ENCODE measurements at places on chromosomes 5 and 9. TPM values are rescaled to one million over a fixed set of nuclear protein-coding genes. Genes with fewer than 3 reads are reported as not detected.

DNA sequence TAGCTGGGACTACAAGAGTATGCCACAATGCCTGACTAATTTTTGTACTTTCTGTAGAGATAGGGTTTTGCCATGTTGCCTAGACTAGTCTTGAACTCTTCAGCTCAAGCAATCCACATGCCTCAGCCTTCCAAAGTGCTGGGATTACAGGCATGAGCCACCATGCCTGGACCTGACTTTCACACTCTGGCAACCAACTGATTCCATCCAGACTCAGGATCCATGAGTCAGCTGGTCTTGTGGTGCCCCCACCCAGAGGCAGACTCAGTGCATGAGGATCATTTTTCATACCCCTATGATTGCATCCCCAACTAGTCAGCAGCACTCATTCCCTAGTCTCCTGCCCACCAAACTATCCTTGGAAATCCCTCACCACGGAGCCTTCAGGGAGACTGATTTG lies 375.9 kb downstream of the ANXA1 start:
- DNase-seq, result no peak

- no peak for DNase-seq
Measured at GRCh38 chr9:104618104-104618503, at the start of gene OR13C9. Gene OR13C9, minus strand, starts transcription at chr9:104618204. Its CDS starts 0 bp downstream, at chr9:104618204.

- peak; percentile 36 for DNase-seq
Measured at GRCh38 chr9:97510797-97511654, 9.6 kb downstream of the TMOD1 start.

DNA sequence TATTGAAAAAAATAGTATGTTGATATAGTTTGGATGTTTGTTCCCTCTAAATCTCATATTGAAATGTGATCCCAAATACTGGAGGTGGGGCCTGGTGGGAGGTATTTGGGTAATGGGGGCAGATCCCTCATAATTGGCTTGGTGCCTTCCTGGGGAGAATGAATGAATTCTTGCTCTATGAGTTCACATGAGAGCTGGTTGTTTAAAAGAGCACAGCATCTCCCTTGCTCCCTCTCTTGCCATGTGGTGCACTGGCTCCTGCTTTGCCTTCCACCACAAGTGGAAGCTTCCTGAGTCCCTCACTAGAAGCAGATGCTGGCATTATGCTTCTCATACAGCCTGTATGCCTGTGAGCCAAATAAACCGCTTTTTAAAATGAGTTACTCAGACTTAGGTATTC lies 154.8 kb downstream of the ADAMTS6 start:
- no peak for DNase-seq

GRCh38 chr5:16454686-16455085 lies 10.9 kb downstream of the ZNF622 start:
- no peak for DNase-seq

- DNase-seq, result peak; percentile 12
Measured at GRCh38 chr9:90420768-90421513, 221.7 kb downstream of the DIRAS2 start.

DNA sequence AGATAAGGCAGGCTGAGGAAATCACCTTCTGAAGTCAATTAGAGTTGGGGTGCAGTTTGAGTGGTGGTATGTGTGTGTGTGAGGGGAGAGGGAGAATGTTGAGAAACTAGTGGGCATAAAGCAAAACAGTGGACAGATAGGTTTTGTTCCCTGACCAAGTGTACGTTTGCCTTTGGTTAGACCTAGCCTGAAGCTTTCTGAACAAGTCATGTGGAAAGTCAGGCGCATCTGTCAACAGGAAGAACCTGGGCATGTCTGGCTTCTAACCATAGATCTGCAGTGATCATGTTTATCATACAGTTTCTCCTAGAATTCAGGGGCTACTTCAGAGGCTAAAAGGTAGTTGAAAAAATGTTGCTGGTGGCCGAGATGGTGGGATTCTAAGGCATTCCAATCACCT lies 143.2 kb upstream of the PCA3 start:
- DNase-seq, result no peak

DNA sequence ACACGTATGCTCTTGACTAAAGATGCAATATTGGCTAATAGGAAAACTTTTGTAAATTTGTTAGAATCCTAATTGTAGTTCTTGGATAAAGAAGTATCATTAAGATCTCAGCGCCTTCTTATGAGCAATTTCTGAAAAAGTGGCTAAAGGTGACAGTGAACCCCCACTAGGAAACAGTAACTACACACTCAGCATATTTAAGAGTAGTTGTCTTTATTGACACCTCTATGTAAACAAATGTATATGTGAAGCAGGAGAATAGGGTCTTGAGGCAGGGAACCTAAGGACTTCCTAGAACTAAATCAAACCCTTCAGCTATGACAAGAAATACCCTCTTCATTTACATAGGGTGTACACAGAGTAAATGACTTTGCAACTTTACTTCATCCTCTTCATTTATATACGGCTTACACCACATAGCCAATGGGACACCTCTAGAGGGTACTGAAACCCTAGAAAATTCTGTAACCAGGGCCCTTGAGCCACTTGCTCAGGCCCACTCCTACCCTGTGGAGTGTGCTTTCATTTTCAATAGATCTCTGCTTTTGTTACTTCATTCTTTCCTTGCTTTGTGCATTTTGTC lies 2.8 kb downstream of the NIPSNAP3A start:
- no peak for DNase-seq

GRCh38 chr5:128764601-128765310 lies 200.5 kb upstream of the SLC27A6 start:
- peak; percentile 85 for DNase-seq

- DNase-seq, result peak; percentile 57
Measured at GRCh38 chr5:174327317-174327864, 281.9 kb downstream of the NSG2 start.

- DNase-seq, result no peak
Measured at GRCh38 chr9:109171926-109172325, 4.9 kb upstream of the FRRS1L start.

DNA sequence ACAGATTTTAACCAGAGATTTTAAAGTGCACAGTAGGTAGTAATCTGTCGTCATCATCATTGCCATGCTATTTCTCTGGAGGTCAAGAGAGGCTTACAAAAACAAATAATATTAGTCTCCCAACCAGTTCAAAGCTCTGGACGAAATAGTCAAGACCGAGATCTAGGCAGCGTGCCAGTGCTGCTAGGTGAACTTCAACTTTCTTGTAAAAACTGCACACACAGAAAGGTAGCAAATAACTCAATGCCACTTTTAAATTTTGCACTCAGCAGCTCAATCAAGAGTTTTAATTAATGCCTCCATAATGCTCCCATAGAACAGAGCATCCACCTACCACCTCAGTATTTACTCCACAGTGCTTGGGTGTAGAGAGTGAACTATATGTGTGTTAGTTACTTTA lies 656.8 kb downstream of the IRX1 start:
- DNase-seq, result peak; percentile 8

DNA sequence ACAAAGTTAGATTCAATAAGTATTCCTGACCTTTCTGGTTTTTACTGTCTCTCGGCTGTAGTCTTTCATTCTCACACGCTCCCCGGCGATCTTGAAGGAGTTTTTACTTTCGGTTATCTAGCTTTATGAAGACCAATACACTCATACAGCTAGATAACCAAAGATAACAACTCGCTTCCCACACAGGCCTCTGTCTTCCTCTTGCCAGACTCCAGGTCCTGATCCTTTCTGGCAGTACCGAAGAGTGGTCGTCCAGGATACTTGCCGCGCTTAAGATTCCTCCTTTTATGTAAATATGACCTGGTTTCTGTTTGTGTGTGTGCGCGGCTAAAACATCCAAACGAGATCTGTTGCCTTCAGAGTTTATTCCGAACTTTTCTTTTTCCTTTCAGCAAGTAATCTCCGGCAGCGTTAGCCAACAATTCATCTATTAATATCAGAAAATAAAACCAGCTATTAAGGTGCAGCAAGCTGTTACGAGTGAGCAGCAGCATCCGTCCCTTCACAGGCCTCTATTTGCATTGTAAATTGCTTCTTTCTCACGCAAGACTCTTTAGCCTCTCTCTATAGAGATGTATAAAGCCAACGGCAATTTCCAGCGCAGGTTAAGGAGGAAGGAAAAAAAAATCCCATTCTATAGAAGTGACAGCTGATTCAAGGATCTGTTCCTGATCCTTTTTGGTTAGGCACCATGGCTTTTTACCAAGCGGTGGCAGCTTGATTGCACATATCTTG lies 216.1 kb downstream of the MEF2C start:
- peak; percentile 50 for DNase-seq

- peak; percentile 64 for DNase-seq
Measured at GRCh38 chr9:91991721-91992341, 41.8 kb upstream of the ROR2 start.

DNA sequence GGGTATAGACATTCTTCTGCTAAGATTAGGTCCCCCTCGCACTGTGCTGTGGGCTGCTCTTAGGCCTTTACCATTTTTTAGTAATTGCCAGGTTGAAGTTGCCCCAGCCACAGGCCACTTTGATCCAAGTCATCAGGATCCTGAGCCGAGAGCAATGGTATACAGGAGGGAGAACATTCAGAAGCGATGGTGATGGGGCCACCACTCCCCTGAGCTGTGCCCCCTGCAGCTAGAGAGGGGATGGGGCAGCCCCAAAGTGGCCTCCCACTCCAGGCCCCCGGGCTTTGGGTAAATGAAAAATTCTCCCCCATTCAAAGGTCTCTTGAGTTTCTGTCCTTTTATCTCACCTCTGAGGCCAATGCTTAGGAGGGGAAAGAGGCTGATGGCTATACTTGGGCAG lies 59.4 kb downstream of the MACROH2A1 start:
- DNase-seq, result no peak

DNA sequence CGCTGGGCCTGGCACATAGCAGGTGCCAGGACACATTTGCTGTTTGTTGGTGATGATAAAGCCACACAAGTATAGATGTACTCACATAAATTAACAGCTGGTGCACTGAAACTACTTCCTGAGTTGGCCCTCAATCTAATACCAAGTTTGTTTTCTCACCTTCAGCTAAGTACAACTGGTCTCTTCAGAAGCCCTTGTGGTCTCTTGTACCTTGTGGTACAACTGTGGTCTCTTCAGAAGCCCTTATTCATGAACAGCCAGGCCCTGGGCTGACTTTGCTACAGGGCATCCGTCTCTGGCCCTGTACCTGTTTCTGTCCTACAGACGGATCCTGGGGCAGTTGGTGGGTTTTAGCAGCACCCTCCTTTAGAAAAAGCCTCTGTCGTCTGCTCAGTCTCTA lies 81.5 kb downstream of the DAB2IP start:
- no peak for DNase-seq

- no peak for DNase-seq
Measured at GRCh38 chr9:71743882-71744281, 24.4 kb downstream of the CEMIP2 start.

DNA sequence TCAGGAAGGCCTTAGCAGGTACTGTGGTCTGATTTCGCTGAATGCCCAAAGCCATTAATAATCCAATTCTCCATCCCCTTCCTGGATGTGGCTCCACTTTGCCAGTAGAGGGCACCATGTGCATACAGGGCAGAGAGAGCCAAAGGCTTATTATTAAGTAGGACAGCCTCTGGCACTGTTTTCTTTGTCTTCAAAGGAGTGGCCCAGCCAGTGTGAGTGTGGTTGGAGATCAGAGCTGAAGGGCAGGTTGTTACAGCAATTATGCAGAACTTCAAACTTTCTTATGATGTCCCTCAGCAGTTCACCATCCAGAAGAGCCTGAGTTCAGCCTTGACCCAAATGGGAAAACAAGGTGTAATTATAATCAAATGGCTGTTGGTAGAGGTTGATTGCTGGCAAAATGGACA lies 38.6 kb upstream of the CEMIP2 start:
- DNase-seq, result peak; percentile 75

DNA sequence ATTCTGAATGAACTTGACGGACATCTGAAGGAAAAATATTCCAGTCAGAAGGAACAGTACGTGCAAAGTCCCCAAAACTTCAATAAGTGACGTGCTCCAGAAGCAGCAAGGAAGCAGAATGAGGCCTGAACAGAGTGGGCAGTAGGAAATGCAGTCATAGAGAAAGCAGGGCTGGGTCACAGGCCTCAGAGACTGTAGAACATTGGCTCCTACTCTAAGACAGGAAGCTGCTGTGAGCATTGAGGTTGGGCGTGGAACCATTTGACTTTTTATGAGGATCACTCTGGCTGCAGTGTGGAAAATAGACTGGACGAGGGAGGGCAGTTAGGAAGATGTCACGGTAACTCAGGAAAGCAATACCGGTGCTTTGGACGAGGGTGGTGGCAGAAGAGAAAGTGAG lies 64.0 kb downstream of the DOCK8 start:
- no peak for DNase-seq

- no peak for DNase-seq
Measured at GRCh38 chr9:121876658-121877271, 216.3 kb downstream of the TTLL11 start.

GRCh38 chr9:127866535-127866934 lies 10.9 kb downstream of the AK1 start:
- no peak for DNase-seq

- no peak for DNase-seq
Measured at GRCh38 chr5:31886206-31886605, 247.3 kb downstream of the PDZD2 start.

Gene NRG2
- 0.41 TPM for total RNA-seq

Gene RLN1
- not detected for total RNA-seq

Gene SNX24
- 19.3 TPM for total RNA-seq

Gene RPP25L
- 15.3 TPM for total RNA-seq

Gene SYNPO
- 36.6 TPM for total RNA-seq

Gene HTR4
- total RNA-seq, result not detected

Gene KIF12
- total RNA-seq, result 0.31 TPM

Gene LAMC3
- total RNA-seq, result 6.4 TPM

Gene CCL28
- total RNA-seq, result 13.0 TPM

Gene SPATA24
- total RNA-seq, result 10.2 TPM

Gene SPAG8
- 3.7 TPM for total RNA-seq

Gene FGFR4
- 130 TPM for total RNA-seq

Gene HIGD2A
- 90.5 TPM for total RNA-seq

Gene DMGDH
- 1.8 TPM for total RNA-seq

Gene UNC13B
- 33.0 TPM for total RNA-seq

Gene TTC16
- total RNA-seq, result not detected

Gene ARHGEF37
- total RNA-seq, result 5.5 TPM

Gene PCDHGC3
- 104 TPM for total RNA-seq

Gene BAAT
- 0.41 TPM for total RNA-seq

All from tongue (tissue), 3 donors.